ENCODE measurements at places on chromosomes 3 and 15.

DNA sequence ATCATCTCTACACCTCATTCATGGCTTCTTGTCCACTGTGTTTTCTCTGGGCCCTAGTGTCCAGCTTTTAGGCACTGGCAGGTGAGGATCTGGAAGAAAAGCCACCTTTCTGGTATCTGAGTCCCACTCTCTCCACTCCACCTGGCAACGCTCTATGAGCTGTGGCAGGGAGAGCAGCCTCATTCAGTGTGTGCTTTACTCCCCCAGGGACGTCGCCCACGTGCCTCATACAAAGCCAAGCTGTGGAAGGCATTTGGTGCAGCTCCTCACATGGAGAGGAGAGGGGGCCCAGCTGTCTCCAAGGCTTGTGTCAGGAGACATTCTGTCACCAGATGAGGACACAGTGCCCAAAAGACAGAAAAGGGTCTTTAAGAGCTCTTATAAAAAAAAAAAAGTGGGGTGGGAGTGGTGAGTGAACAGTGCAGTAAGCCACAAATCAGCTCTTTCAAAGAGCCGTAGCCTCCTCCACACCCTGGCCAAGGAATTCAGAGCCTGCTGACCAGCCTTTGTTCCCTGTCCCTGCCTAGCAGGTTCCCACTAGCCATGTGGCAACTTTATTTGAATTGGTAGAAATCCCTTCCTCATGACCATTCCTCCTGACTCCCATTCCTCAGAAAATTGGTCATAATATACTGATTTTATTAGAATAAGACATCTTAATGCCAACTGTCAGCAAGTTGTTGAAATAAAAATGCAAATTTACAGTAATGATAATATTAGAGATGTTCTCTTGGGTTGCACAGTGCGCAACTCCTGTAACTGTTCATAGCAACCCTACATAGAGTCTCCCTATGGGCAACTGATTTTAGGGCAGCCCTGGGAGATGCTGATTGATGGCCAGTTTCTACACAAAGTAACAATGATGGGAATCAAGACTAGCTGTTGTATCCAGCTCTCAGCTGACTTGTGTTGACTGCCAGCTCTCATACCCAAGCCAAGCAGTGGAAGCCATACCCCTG is 29.5 kb downstream of the GALNT15 start:
- no peak for DNase-seq

DNA sequence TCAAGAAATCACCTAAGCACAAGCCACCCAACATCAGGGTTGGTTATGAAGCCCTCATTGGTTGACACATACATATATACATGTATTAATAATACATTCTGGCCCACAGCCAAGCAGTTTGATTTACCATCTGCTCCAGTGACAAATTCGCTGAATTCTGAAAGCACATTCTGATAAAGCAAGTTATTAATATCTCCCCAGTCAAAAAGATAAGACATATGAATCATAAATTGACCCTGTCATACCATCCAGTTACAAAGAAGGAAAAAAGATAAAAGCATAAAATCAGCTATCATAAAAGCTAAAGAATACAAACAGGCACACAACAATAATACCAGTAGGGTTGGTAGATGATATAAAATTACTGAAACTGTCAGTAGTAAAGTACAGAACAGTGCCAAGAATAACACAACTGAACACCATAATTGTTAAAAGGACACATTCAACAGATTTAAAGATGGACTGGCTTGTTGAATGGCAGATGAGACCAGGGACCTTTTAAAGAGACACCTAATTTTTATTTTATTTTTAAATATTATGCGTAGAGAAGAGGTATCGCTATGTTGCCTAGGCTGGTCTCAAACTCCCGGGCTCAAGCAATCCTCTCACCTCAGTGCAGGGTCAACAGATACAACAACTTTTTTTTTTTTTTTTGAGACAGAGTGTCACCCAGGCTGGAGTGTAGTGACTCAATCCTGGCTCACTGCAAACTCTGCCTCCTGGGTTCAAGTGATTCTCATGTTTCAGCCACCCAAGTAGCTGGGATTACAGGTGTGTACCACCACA is 7.7 kb downstream of the SNX4 start:
- no peak for DNase-seq

GRCh38 chr15:99324082-99324620 is 72.9 kb downstream of the LRRC28 start:
- DNase-seq = no peak

DNA sequence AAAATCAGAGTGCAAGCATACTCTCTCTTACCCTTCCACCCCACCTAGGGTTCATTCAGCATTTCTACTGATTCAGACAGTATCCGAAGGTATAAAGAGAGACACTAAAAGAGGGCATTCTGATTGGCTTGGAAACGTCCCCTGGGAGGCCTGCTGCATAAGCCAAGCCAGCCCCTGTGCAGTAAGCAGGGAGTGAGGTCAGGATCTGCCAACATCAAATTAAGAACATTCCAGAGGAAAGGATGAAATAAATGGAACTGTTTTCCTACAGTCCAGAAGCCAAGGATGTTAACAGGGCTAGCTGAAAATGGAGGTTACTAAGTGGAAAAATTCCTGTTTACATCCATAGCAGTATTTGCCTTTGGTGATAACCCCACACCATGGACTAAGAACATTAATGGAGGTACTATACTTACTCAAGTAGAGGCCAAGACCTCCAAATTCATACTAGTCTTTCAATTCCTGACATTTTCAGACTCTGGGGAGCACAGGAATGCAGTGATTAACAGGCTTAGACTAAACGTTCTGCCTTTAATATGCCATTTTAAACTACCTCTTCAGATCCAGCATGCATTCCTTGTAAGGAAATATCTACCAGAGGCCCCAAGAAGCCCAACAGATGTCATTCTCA is 34.5 kb downstream of the NPTN start:
- no peak for DNase-seq

DNA sequence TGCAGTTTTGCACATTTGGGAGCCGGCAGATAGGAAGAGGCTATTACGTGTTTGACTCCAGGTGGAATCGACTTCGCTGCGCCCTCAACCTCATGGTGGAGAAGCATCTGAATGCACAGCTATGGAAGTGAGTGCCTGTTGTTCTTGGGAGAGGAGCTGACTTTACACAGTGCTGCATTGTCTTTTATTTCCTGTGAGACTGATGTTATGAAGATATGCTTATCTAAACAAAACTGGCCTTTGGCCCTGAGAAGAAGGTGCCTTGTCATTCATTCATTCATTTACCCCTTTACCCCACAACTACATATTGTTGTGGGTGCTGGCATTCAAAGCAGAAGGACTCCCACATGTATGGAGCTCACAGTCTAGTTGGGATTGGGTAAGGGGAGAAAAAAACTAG is 32.6 kb downstream of the PSMD6 start:
- DNase-seq = no peak

GRCh38 chr3:9301798-9302197 is 52.4 kb upstream of the SRGAP3 start:
- no peak for DNase-seq

DNA sequence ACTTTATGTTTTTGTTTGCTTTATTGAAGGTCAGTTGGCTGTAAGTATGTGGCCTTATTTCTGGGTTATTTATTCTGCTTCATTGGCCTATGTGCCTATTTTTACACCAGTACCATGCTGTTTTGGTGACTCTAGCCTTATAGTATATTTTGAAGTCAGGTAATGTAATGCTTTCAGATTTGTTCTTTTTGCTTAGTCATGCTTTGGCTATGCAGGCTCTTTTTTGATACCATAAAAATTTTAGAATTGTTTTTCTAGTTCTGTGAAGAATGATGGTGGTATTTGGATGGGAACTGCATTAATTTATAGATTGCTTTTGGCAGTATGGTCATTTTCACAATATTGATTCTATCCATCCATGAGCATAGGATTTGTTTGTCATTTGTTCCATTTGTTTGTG is 63.5 kb upstream of the TTC14 start:
- DNase-seq = no peak

DNA sequence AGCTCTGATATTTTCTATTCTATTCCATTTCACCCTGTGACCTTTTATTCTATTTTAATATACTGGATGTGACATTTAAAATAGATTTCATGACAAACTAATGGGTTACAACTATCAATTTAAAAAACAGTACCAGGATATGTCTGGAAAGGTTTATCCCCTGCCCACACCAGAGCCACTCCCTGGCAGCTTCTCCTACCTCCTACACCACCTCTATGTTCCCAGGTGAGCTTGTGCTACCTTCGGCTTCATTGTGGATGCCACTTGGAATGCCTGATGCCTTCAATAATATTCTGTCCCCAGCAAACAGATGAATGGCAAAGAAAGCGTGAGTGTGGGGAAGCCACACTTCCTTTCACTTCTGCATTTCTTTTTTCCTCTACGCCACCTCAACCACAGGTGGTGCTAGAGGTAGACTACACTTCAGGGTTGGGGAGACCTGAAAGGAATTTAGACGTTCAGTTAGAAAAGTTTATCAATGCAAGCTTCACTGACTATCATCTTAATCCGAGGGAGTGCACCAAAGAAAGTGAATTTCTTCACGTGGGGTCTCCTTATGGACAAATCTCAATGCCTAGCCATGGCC is 213.0 kb downstream of the SSR3 start:
- no peak for DNase-seq

DNA sequence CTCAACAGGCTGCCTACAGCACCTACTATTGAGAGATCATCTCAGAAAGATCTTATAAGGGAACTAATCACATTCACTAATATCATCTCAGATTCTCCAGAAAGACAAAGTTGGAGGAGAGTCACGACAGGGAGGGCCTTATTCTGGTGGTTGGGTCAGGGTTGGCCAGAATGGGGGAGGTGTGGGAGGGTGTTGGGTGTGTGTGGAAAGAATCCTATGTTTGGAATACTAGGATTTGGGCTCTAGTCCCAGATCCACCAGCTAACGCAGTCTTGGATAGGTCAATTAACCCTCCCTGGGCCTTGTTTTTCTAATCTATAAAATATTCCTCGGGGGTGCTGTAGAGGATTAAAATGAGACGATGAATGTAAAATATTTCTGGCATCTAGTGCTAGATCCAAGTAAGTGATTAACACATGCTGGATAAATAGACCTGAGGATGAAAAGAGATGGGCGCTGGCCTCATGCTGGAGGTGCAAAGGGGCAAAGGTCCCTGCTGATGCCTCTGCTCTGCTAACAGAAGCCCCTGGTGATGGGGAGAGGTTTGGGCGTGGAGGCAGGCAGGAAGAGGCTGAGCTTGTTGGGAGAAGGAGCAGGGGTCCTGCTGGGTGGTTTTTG is 67.6 kb upstream of the ETV5 start:
- no peak for DNase-seq

DNA sequence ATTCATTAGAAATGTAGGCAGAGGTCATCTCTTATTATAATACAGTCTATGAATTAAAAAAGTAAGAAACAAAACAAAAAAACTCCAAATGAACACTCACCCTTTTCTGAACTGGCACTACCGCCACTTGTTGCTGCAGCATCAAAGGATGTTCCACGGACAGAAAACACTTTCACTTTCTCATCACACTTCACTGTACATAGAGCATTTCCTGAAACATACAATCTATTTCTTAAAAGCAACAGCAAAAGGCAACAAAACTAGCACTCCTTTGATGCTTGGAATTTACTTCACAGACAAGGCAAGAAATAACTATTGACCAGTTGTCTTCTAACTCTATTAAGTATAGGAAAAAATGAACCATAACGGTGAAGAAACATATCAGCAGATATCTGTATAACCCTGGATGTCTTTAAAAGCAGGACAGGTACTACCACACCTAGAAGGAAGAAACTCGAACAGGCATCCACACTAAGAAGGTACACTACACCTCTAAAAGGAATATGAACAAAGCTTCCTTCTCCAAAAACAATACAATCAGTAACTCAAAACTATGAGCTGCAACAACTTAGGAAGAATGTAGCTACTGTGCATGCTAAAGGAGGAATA is 24.9 kb downstream of the ETFA start:
- DNase-seq = peak; percentile 55

DNA sequence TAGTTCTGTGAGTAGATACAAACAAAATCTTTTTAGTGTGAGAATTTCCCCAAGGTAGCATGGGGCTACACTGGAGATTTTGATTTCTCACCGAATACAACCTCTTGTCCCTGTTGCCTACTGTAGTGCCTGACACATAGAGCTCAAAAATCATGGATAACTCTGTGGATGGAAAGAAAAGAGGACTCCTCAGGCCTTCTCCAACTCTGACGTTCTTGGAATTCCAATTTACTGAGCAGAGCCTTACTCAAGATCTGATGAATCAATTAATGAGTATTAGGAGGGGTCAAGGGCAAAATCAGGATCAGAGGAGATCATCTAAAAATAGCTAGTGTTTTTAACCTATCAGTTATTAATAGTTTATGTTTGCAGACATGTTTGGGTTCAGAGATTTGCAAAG is 46.7 kb upstream of the PYDC2 start:
- DNase-seq = no peak

DNA sequence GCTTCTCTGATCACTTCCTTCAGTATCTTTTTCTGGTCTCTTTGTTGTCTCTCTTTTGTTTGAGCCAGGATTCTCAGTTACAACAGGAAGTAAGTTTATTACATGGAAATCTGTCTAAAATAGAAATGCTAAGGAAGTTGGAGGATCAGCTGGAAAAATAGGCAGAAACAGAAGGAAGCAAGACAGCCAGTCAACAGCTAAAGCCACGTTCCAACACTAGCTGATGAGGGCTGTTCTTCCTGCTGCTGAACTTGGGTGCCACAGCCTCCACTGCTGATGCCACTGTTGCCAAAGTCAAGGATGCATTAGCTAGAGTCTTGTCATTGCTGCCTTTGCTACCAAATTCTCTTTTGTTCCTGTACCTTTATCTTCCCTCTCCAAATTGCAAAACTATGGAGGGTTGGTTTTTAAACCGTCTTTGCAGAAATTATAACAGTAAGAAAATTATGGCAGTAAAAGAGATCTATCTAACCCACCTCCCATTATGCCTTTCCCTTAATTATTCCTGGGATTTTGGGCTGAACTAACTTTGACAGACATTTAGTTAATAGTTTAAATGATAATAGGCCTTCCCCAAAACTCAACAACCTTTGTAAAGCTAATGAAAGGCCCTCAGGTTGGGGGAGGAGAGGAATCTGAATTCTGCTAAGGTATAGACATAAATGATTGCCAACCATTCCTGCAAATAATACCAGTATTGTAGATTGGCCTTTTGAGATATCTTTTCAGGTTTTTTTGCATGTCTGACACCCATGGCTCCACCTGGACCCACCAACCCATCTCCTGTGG is 27.4 kb upstream of the OR5K4 start:
- no peak for DNase-seq

DNA sequence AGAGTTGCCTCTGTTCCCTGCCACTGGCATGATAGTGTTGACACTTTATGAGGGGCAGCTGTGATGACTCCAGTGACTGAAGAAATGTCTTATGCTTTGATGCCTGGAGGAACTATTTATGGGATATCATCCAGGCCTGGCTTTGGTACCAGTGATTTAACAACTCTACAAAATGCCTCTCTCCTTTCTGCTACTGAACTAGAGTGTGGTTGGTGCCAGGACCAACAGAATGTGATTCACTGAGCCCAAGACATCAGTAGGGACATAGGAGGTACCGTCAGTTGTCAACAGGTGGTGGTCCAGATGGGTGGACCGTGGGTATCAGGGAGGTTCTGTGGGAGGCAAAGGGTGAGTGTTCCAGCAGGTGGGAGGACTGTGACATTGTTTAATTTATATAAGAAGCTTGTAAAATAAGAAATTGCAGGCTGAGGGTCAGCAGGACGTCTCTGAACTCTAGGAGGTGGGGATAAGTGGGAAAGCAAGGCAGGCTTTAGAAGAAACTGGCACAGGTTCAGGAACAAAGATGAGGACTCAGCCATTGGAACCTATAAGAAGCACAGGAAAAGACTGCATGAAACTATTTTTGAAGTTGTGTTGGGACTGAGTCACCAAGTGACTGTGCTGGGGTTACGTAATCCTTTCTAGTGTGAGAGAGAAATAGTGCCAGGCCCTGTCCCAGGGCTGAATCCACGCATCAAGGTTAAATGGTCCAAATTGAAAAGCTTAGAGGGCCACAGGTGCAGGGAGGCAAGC is 28.5 kb upstream of the SLC7A14 start:
- no peak for DNase-seq

GRCh38 chr15:34795267-34796081 is at the start of gene ACTC1:
Gene ACTC1, minus strand, starts transcription at chr15:34795549. Its CDS starts 741 bp downstream, at chr15:34794808.
- no peak for DNase-seq
